Fibroblast of mammary gland (primary cell): ENCODE measurements at places on chromosomes 4 and X.
A peak's percentile ranks its signal among the peaks of the same experiment; 100 is the strongest.

- no peak for DNase-seq
Measured at GRCh38 chr4:36786519-36786918, 458.0 kb upstream of the NWD2 start.

- DNase-seq: peak; percentile 60
Measured at GRCh38 chr4:37623125-37623524, 63.1 kb downstream of the RELL1 start.

- DNase-seq: no peak
Measured at GRCh38 chrX:69144838-69145680, 20.2 kb downstream of the PJA1 start.

GRCh38 chrX:30302956-30303355, 6.2 kb downstream of the NR0B1 start:
- DNase-seq: peak; percentile 50

- DNase-seq: no peak
Measured at GRCh38 chrX:69457756-69458155, 46.4 kb upstream of the NALF2 start.

- DNase-seq: no peak
Measured at GRCh38 chr4:66647476-66647875, 897.8 kb downstream of the CENPC start.

DNA sequence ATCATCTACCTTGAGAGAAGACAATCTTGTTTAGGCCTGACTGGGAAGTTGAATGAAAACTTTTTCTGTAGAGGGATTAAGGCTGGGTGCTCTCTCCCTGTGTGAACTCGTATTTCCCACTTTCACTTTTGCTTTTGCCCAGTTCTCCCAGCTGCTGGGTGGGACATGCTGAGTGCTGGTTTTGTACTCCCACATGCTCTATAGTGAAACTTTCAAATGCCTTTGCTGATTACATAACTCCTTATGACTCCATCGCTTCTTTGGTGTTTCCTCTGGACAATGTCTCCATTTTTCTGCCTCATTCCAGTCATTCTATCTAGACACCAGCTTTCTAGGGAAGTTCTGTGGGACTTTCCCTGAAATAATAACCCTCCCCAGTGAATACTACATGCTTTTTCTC, 100.5 kb downstream of the CLNK start:
- DNase-seq: peak; percentile 76

DNA sequence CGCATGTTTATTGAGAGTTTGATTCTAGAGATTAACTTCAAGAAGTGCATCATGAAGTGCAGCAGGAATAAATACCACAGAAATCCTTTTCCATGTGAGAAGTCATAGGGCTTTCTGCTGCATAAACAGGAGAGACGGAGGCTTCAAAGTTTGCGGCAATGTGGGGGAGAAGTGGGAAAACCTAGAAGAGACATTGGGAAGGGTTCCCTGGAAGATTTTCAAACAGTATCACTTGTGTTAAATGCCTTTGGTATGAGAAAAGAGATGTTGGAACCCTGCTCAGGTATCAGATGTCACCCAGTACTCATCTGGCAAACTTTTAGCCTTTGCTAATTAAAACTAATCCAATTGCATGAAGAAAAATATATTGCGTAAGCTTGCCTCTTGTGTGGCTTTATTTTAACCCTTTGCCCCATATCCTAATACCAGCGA, 15.4 kb downstream of the NHS start:
- DNase-seq: no peak

DNA sequence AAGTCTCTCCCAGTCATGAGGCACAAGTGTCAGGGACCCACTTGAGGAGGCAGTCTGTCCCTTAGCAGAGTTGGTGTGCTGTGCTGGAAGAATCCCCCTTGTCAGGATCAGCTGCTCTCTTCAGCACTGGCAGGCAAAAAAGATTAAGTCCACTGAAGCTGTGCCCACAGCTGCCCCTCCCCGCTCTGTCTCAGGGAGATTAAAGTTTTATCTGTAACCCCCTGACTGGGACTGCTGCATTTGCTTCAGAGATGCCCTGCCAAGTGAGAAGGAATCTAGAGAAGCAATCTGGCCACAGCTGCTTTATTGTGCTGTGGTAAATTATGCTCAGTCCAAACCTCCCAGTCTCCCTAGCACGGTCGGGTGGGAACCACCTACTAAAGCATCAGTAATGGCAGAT, 37.4 kb upstream of the HEPH start:
- no peak for DNase-seq

- no peak for DNase-seq
Measured at GRCh38 chr4:67366311-67366861, 178.9 kb downstream of the CENPC start.

DNA sequence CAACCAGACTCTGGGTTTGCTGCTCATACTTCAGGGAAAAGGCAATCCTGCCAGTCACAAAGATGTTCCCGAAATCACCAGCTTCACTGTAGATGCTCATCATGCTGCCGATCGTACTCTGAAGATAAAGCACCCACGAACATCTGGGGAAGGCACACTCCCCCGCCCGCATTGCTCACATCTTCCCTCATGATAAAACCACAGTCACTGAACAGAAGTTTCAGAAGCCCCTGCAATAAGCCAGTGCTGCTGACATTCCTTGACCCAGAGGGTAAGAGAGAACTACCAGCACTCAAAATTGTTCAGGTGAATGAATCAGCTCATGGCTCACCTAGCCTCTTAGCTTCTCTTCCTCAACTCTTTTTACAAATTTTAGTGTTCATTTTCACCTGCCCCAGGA, 43.1 kb downstream of the SRPX2 start:
- DNase-seq: no peak

GRCh38 chr4:78863254-78863869, 75.9 kb downstream of the PAQR3 start:
- DNase-seq: no peak

- peak; percentile 10 for DNase-seq
Measured at GRCh38 chr4:147076179-147076578, 130.5 kb upstream of the TTC29 start.

GRCh38 chr4:149896432-149896831, 80.8 kb upstream of the IQCM start:
- peak; percentile 53 for DNase-seq

DNA sequence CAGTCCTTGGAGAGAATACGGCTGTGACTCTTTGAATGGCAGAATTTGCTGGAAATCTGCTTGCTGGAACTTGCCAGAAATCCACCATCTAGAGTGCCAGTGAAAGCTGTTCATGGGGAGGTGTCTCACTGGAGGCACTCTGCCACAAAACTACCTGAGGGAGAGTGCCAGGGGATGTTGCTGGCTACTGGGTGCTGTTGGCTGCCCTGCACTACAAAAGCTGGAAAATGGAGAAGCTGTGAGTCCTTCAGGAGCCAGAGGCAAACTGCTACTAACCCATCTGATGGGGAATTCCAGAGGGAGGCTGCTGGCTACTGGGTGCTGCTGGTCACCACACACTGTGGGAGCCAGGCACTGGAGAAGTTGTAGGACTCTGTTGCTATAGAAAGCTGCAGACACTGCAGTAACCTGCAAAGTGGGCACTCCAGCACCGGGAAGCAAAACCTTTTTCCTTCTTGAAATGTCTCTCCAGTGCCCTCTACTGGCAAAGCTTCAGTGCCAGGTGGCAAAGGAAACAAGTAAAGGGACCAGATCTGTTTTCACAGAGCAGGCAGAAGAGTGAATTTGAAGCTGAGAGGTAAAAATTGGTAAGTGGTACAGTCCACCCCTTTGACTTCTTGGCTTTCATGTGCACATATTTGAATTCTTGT, 47.8 kb upstream of the HSD17B10 start:
- DNase-seq: peak; percentile 73

DNA sequence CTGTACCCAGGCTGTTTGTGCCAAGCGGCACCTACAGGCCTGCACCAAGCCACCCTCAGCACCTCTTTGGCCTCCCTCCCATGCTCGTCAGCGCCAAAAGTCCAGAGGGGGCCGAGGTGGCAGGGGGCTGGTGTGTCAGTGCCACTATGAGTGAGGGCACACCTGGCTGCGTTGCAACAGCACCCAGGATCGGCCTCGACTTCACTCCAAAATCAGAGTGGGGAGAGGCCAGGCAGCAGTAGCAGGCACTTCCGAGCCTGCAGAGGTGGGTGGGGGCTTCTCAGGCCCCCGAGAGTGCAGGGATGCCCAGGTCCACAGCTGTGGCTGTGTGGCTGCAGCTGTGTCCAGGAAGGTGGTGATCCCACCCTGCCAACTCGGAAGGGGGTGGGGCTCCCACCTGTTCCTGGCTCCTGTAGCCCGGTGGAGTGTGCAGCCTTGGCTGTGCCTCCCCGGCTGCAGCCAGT, 58.5 kb downstream of the PPA2 start:
- DNase-seq: no peak

- DNase-seq: no peak
Measured at GRCh38 chr4:41012293-41012692, 202.0 kb downstream of the APBB2 start.

GRCh38 chr4:181830404-181831035, 412.7 kb upstream of the TENM3 start:
- DNase-seq: no peak

GRCh38 chrX:20514358-20514757, 247.6 kb upstream of the RPS6KA3 start:
- DNase-seq: peak; percentile 92

GRCh38 chr4:16692961-16693506, 205.4 kb downstream of the LDB2 start:
- peak; percentile 62 for DNase-seq

DNA sequence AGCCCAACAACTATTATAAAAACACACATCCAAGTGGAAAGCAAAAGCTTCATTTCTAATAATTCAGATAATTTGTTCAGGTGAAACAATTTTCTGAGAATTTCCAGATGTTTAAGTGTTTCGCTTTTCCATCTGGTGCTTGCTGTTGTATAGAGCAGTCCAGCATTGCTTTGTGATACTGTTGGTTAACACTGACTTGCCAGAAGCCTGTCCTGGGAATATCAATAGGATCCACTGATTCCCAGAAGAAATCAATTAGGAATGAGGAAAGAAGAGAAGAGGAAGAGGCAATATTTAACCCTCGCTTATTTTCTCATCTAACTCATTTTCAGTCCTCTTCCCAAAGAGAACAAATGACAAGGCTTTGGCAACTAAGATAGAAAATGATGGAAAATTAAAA, 94.9 kb upstream of the DDIT4L start:
- DNase-seq: no peak

DNA sequence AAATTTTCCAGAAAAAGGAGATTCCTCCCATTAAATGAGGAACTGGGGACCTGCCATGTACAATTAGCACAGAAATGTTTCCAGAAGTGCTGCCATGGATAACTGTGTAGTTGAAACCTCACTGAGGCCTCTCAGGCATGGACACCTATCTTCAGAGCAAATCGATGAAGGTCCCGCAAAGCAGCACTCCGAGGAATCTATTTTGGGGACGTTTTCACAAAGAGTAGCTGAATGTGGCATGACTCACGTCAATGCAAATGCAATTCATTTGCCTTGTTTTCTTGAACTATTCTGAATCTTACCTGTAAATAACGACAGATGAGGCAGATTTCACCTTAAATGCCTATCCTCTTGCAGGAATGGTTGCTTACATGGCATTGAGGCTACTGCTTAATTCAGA, 87.1 kb upstream of the STS start:
- no peak for DNase-seq

DNA sequence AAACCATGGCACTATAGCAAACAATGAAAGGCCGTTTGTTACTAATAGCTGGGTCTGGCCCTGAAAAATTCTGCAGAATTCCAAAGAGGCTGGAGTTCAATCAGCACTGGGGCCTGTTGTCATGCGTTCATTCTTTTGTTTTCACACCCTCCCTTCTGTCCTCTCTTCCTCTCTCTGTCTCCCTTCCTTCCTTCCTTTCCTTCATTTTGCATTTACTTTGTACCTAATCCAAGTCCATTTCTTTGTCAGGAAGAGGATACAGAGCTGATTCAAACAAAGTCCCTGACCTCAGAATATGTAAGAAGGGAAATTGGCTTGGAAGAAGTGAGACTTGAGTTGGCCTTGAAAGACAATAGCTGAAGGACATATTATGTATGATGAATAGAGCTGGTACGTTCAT, 119.6 kb upstream of the LDB2 start:
- DNase-seq: no peak

GRCh38 chr4:20386906-20387305, 135.2 kb downstream of the SLIT2 start:
- no peak for DNase-seq

DNA sequence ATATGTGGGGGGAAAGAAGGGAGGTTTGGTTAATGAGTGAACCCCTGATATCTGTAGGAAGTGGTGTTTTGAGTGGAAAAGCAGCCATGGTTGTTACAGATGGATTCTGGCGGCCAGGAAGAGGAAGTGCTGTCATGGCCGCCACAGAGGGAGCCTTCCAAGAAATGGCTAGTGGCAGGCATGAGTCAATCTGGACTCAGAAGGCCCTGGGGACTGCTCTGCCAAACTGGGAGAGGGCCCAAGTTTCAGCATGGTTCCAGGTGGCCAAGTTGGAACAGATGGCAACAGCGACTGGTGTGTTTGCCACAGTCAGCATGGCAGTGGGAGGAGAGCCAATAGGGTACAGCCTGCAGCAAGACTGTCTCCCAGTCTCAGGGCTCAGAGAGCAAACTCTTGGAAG, 32.5 kb downstream of the ETDB start:
- DNase-seq: peak; percentile 18

DNA sequence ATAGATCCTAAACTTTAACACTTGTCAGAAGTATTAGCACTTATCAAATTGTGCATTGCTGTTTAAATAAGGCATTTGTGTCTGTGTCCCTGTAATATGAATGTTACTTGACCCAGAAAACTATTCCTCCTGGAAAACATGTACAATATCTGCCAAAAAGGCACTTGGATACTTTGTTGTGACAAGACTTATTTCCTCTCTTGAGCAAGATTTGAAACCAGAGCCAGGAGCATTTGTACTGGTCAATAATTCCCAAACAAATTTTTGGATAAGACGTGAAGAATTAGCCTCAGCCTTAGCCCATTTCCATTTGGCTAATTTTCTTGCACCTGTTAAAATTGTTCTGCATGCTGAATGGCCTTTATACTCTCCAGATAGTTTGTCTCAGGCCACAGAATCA, 176.3 kb upstream of the GK2 start:
- no peak for DNase-seq

- DNase-seq: no peak
Measured at GRCh38 chrX:102847362-102847761, 89.7 kb upstream of the RAB40AL start.

DNA sequence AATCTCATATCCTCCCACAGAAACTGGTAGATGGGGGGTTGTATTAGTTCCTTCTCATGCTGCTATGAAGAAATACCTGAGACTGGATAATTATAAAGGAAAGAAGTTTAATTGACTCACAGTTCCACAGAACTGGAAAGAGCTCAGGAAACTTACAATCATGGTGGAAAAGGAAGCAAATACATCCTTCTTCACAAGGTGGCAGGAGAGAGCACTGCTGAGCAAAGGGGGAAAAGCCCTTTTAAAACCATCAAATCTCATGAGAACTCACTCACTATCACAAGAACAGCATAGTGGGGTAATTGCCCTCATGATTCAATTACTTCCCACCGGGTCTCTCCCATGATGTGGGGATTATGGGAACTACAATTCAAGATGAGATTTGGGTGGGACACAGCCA, 250.5 kb upstream of the GPRIN3 start:
- peak; percentile 30 for DNase-seq

- DNase-seq: no peak
Measured at GRCh38 chr4:84235126-84235944, 263.8 kb downstream of the NKX6-1 start.
